Cardiac septum (tissue), 1 donor: ENCODE measurements at places on chromosomes 2 and 18. TPM values are rescaled to one million over a fixed set of nuclear protein-coding genes. Genes with fewer than 3 reads are reported as not detected.

DNA sequence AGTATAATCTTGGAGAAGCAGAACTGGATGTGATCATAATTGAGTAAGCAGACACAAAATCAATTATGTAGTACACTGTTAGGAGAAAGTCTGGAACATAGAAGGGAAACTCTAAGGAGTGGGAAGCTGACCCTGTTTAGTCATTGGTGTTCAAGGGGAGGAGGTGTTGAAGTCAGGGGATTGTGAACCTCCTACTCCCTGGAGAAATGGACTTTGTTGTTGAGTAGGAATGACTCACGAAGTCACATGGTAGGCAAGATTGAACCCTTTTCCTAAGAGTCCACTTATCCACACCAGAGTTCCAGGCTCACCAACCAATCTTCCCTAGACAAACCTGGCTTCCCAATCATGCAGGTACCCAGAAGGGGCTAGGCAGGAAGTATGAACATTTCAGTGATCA is 81.0 kb upstream of the BCL11A start:
- no peak for DNase-seq

DNA sequence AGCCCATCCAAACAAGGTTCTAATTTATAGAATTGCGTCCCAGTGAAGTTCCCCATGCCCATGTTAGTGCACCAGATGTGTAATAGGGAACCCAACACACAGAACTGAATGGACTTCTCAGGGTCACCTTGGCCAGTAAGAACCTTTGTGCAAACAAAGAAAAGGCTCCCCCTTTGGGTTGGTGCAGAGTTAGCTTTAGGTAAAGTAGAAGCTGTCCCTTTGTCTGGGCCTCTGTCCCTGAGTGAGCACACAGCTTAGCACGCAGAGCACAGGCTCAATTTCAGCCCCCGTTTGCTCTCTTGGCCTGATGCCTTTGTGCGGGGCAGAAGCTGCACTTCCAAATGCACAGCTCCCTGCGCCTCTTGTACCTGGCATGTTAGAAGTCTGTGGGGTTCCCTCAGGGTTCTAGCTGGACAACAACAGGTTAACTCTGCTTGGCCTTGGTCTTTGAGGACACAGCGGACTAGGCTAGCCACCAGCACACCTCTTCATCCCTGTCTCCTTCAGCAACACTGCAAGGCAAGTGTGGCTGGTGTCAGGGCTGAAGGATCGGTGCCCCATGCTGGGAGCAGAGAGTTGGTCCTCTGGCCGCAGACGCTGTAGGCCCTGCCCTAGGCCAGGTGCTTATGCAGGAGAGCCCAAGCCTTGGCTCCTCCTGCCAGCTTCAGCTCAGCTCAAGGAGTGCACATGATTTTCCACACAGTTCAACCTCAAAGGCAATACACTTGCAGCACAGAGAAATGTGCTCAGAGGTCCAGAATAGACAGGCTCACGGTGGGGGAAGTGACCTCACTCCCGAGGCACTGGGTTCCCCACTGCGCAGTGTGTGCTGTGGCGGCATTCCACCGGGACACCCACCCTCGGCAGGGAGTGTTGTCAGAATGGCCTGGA is 73.3 kb upstream of the FOSL2 start:
- DNase-seq = no peak

DNA sequence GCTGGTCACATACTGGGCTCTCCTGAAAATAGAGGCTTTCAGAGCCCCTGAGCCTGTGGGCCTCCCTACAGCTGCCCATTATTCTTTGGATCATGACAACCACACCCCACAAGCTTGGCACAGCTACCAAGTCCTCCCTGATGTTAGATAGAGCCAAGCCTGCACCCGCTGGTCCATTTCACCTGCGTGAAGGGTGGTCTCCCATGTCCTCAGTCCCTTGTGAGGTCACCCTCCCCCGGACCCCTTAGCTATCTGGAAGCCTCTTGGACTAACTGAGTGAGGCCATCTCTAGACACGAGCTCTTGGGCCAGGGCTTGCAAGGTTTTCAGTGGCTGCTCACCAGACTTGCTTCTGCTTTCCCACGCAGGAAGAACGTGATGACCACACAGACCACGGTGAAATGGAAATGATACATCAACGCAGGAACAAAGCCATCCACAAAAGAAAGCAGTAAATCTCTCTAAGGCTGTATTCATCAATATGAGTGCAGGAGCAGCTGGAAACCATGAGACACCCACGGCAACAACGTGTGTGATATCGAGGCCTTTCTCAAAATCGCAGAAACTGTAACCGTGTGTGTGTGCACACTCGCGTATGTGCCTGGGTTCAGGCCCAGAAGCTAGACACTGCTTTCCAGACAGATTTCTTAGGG is 10.1 kb upstream of the MAL start:
- no peak for DNase-seq

DNA sequence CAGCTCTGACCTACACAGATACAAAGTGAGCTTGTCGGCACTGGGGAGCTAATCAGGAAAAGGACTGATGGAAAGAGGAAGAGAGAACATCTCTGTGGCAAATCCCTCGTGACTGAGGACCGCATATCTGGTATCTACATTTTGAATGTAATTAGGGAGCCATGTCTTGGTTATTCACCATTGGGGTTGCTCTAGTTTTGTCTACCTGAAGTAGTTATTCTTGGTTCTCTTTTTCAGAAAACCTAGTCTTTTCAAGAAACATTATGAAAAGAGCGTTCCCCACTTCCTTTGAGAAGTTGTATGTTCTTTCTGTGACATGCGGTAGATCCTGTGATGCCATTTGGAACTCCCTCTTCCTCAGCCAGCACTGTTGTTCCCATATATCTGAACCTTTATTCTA is 104.4 kb downstream of the DOCK10 start:
- DNase-seq = no peak

GRCh38 chr2:239694487-239694886 is 293.7 kb upstream of the HDAC4 start:
- no peak for DNase-seq

ITGAV gene
- total RNA-seq = 234 TPM

DNA sequence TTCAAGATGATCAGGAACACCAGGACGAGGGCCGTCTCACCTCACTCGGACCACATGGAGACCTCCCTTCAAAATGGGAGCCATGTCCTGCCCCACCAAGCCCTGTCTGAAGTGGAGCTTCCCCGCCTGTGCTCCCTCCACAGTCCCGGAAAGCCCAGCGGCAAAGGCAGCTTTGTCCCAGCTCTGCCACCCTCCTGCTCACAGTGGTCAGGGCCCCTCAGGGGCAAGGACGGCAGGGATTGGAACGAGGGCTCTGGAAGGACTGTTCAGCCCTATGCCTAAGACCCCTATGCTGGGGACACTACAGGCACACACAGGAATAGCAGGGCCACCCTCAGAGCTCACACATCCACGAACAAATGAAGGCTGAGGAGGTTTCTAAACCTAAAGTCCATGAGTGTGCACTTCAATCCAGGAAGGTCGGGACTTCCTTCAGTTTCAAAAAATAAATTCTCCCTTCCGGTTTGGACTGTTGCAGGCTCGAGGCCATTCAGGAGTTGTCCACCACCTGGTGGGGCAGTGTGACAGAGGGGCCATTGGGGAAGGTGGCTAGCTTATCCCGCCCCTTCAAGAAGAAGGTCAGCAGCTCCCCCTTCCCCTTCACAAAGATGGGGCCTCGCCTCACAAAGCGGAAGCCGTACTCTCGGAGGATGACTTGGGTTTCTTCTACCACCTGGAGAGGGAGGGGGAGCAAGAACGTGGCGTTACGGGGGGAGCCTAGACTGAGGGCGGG is 26.4 kb downstream of the CENPO start:
- no peak for DNase-seq

DNA sequence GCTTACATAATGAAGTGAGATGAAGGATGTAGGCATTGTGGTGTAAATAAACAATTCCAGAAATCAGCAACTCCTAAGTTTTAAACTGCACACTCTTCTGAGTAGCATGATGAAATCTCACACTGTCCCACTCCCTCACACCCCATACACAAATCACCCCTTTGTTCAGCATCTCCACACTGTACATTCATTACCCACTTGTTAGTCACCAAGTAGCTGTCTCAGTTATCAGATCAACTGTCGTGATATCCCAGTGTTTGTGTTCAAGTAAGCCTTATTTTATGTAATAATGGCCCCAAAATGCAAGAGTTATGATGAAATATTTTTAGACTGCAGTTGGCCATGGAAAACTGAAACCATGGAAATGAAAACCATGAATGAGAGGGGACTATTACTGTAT is 135.7 kb downstream of the GRB14 start:
- DNase-seq = no peak

DNA sequence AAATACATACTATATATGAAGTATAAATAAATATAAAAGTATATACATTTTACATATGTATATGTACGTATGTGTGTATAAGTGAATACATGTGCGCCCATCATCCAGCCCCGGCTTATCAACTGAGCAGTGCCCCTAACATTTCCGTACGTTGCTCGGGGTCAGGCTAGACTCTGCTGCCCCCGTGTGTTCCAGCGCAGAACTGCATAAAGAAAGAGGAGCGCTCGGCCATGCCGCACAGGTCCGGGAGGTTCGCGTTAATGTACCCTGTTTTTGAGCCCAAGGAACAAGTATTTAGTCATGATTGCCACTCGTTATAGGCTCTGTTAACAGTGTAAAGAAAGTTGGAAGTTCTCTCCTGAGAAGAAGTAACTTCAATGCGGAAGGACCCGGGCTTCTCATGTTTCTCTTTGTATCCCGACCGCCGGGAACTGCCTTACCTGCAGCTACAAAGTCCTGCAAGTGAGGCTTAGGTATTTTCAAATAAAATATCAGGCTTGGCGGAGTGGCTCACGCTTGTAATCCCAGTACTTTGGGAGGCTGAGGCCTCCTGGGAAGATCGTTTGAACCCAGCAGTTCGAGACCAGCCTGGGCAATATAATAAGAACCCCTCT is 55.7 kb downstream of the CD8B2 start:
- no peak for DNase-seq
